ENCODE measurements at places on chromosomes 2 and 18.

DNA sequence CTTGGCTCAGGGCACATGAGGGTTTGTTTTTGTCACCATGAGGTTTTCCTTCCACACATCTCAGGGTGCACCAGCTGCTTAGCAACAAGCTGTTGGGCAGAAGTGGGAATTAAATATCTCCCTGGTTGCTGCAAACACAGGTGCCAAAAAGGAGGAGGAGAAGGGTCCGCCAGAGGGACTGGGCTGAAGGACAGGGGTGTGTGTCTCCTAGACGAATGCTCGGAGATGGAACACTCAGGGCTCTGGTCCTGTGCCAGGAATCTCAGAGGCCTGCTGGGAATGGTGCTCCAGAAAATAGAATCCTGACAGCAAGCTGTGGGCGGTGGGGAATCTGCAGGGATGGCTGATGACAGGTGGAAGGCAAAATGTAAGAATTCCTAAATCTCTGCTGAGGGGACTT is 94.5 kb downstream of the VSNL1 start:
- no peak for DNase-seq

DNA sequence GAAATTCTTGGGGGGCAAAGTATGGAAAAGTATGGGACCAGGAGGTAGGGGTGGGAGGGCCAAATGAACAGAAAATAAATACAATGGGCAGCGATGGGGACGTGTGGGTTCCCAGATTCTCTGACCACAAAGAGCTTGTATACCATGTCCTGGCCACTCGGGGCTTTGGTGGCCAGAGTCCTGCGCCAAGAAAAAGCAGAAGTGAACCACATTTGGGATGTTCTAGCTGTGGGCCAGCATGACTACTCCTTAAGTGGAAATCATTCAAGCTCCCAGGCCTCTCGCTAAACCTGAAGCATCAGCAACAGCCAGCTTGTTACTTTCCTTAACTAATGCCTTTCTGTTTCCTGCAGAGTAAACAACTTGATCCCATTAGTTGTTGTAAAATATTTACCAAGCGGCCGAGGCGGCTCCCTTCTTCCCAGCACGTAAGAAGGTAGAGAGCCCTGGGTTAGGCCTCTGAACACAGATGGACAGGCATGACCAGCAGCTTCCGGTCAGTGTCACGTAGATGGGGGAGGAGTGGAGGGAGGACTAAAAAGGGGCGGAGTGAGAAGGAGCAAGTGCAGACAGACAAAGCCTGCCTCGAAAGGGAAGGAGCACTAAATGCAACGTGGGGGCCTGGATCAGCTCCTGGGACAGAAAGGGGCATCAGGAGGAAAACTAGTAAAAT is 88.2 kb downstream of the GALNT14 start:
- DNase-seq: no peak

DNA sequence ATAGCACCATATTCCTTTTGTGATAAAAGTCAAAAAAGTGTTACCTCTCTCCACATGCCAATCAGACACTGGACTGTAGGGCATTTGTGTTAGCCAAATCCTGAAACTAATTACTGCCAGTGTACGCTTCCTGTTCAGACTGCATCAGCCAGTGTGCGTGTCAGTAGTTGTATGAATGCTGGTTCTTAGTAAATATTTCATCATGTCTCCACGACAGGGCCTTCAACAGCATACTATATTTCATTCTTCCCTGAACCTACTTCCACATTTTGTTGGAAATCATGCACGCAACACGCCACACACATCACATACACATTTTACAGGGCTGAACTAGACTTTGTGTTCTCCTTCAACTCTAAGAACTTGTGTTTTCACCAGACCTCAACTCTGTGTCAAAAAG is 77.5 kb downstream of the EPB41L3 start:
- no peak for DNase-seq

DNA sequence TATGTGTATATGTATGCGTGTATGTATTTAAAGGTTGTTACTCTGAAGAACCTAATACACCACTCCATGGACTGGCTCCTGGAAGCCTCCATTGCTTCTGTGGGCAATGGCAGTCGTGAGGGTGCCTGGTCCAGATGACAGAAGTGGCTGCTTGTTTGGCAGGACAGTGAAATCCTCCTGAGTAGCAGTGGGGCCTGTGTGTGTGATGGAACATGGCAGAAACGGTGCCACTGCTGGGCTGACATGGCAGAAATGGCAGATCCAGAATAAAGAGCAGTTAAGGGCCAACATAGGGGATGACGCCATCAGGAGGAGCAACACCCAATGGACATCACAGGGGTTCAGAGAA is 6.1 kb upstream of the CPLX4 start:
- no peak for DNase-seq

- peak; percentile 83 for DNase-seq
Measured at GRCh38 chr2:169109502-169110409, 40.4 kb downstream of the DHRS9 start.

GRCh38 chr2:108236676-108237335 is 3.0 kb upstream of the SULT1C3 start:
- no peak for DNase-seq

DNA sequence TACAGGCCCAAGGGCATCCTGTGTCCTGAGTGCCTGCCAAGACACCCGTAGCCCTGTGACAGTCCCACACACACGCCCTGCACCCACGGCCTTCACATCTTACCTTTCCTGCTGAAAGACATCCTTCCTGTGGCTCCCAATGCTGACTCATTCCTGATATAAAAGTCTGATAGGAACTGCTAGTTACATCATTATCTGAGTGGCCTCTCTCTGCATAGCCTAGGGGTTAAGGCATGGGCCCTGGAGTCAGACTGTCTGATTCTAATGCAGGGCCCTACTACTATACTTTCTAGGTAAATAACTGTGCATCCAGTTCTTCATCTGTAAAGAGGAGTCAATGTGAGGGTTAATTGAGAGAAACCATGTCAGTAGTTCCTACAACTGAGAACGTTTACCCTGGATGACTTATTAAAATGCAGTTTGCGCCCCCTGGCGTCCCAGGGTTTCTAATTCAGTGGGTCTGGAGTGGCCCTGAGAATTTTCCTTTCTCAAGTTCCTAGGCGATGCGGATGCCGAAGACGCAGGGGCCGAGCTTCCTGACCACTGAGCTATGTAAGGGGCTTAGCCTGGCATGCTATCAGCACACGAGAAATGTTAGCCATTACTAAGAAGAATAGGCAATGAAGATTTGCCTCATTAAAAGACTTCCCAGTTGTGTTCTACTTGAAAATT is 6.0 kb upstream of the GPR45 start:
- peak; percentile 77 for DNase-seq

DNA sequence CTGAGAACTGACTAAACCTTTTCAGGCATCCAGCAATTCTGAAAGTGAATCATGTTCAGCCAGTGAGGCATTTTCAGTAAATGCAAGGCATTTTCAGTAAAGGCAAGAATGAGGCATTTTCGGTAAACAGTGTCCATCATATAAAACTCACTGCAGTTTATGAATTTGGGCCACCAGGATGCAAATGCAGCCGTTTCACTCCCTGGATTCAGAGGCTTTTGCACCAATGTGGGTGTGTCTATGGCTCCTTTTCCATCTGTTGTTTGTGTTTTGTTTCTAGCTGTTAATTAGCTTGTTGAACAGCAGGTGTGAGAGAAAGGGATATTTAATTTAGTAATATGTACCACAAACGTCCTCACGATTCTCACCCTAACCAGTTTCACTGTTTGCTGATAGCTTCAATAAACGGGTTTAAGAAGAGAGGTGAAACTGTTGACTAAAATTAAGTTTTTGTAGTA is 116.3 kb upstream of the PGAP1 start:
- no peak for DNase-seq

GRCh38 chr2:44930274-44931197 is 11.0 kb upstream of the SIX3 start:
- no peak for DNase-seq

GRCh38 chr2:162074632-162074895 is 549 bp upstream of the DPP4 start:
- no peak for DNase-seq

DNA sequence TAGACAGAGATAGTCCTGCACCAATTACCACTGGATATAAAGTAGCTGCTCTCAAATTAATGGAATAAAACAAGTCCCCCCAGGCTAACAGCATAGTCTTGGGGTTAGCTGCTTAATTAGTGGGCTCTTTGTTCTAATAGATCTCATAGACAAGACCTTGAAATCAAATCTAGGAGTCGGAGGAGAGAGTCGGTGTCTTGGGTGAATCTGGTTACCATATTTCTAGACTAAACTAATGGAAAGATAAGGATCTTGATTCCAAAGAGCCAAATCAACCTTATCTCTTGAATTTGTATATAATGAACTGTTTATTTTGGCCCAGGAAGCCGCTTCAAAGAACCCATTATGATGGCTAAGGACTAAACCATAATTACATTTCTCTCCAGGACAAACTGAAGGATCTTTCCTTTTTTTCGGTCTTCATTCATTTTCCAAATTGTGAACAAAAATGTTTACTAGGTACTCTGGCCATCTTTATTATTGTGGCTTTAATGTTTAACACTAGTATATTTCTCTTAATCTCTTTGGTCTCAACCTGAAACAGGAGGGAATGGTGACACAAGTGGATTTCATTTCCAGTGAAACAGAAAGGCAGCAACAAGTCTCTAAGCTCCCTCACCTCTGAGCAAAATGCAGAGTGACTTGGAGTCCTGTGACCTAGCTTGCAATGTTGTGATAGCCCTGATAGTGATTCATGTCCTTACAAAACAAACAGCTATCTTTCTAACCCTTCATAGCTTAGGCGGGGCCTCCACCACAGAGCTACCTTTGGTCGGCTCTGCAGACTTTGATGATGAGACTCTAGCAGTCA is 137.9 kb upstream of the PARD3B start:
- no peak for DNase-seq

DNA sequence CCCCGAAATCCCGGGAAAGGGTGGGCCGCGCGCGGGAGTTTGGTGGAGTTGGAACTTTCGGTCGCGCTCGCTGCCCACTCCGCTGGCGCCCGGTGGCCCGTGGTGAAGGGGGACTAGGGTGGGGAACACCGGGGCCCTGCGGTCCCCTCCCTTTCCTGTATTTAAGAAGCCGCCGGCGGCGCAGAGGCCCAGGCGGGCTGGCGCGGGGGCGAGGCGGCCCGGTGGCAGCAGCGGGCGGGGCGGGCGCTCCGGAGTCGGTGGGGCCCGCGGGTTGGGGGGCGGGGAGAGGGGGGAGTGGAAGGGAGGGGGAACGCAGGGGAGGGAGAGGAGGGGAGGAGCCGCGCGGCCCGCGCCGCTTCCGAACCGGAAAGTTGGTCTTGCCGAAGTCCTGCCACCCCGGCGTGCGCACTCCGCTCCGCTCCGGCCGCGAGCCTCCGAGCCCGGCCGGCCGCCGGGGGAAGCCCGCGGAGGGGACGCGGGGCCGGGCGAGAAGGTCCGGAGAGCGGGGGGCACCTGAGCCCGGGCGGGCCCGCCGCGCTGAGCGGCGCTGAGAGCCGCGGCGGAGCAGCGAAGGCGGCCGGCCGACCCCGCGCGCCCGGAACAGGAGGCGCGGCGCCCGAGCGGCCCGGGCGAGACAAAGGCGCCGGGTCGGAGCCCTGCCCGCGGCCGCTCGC is 425 bp upstream of the SALL3 start:
- peak; percentile 18 for DNase-seq

DNA sequence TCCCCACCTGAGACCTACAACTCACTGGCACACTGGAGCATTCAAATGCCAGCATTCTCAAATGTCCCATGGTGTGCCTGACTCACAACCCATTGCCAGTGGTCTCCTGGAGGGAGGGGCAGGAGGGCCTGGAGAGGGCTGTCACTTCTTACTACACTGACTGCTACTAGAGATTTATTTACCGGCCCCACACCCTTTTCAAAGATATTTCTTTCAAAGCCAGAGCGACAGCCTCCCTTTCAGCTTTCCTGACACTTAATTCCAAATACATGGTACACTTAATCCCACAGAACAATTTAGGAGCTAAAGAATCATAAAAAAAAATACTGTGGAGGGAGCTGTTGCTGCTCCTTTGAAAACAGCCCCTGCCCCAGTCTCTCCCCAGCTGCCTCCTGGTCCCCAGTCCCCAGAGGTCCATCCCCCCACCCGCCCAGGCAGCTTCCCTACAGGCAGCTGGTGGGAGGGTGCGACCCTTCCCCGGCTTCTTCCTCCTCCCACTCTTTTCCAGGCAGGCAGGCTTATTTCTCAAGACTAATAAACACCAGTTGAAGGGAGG is 129.1 kb upstream of the SMAD2 start:
- DNase-seq: no peak

GRCh38 chr2:31235504-31235902 is 1.6 kb downstream of the EHD3 start:
- DNase-seq: peak; percentile 16

DNA sequence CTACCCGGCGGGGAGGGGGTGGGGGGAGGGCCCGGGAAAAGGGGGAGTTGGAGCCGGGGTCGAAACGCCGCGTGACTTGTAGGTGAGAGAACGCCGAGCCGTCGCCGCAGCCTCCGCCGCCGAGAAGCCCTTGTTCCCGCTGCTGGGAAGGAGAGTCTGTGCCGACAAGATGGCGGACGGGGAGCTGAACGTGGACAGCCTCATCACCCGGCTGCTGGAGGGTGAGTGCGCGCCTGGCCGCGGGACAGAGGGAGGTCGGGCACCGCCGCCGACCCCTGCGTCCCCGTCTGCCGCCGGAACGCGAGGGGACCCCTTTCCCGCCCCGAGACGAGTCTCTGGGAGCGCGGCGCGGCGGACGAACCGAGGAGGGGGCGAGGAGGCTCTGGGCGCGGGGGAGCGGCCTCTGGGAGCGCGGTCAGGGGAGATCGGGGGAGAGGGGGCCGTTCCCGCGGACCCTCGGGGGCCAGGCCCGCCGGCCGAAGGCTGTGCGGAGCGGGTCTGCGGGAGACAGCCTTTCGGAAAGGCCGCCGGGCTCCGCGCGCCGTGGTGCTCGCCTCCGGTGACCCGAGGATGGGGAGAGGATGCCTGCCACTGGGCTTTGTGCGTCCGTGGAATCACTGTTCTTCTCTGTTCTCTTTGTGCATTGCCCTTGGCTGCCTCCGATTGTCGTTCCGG is 463 bp downstream of the PPP1CB start:
- peak; percentile 71 for DNase-seq

GRCh38 chr2:225637259-225637658 is 237.7 kb downstream of the NYAP2 start:
- DNase-seq: no peak

DNA sequence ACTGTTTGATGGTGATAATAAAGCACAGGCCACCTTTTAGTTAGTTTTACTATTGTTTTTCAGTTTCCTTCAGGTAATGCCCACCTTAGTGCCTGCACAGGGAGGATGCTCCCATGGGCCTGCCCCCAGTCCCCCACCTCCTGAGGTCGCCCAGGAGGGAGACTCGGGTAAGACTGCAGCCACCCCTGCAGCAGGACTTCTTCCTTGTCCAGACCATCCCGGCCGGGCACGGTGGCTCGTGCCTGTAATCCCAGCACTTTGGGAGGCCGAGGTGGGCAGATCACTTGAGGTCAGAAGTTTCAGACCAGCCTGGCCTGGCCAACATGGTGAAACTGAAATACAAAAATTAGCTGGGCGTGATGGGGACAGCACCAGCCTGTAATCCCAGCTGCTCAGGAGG is 68.1 kb upstream of the TANC1 start:
- no peak for DNase-seq

GRCh38 chr2:25557179-25558036 is 116.0 kb downstream of the DTNB start:
- DNase-seq: no peak

- DNase-seq: no peak
Measured at GRCh38 chr2:145379934-145380333, 860.0 kb upstream of the ZEB2 start.
